ENCODE measurements at places on chromosomes 2 and 18.

DNA sequence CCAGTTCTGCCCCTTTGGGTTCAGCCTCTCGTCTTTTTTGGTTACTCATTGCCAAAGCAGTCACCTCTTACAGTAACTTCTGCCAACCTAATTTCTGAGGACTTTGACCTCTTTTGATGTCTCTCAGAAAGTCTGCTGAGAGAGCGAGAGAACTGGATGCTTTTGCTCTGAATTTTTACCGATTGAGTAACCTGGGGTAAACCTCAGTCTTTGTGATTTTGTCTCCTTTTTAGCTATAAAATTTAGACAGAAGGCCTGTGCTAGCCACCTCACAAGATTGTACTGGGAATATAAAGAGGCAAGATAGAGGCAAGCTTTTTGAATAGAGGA is 34.8 kb upstream of the IL1R1 start:
- DNase-seq = no peak

DNA sequence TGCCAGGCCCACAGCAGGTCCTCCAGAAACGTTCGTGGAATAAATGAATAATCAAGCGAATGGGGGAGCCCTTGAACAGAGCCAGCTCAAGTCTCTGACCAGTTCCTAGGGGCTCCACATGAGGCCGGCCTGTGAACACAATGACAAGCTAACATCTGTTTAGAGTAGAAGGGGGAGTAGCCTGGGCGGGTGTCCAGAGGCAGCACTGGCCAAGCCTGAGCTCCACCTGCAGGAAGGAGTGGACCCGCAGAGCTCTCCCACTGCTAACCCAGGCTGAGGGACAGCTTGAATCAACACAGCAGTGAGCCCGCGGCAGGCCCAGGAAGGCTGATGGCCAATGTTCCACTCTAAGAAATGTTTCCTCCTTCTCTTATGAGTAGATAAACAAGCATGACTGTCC is 234.8 kb upstream of the RAB6C start:
- peak; percentile 25 for DNase-seq

DNA sequence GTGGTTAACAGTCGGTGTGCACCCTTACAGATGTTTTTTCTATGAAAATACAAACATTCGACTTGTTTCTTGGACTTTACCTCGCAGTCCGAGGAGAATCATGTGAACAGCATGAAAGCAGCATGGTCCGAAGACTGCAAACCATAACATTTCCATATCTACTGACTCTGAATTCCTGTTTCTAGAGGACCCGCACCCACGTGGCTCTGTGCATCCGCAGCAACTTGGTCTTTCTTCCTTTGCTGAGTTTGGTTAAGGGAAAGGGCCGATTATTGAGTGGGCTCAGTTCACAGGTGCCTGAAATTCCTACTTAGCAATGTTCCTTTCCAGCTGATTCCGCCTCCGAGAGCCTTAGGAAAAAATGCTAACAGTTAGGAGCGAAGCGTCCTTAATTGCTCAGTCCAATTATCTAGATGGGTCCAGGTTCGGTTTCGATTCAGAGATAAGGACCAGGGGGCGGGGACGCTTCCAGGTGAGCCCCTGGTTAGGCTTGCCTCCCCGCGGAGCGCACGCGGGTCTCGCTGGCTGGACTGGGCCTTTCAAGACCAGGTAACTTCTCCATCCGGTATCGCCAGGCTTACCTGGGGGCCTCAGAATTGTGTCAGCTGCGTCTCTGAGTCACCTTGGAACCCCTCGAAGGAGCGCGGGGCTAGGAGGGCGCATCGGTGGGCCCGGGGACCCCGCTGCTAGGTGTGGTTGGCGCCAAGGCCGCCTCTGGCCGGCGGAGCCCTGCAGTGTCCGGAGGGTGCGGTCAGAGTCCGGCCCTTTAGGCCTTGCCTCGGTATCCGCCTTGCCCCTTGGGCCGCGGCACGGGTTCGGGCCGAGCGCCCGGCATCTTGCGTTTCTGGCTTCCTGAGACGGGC is 1.1 kb upstream of the B3GNT2 start:
- no peak for DNase-seq

DNA sequence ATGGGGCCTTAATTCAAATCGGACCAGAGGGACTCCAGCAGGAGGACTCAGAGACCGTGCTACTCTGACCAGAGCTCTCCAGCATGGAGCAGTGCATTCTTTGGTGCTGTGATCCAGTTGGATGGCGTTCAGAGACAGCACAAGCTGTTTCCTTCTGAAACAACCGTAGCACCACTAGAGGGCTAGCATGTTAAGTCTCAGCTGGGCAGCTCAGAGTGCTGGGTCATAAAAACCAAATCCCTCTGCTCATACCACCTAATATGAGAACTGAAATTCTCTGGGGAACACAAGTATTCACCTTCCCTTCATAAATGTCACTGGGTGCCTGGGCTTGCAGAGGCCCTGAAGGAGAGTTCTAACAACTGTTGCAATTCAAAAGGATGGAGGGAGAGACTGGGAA is 97.7 kb upstream of the TFCP2L1 start:
- DNase-seq = no peak

DNA sequence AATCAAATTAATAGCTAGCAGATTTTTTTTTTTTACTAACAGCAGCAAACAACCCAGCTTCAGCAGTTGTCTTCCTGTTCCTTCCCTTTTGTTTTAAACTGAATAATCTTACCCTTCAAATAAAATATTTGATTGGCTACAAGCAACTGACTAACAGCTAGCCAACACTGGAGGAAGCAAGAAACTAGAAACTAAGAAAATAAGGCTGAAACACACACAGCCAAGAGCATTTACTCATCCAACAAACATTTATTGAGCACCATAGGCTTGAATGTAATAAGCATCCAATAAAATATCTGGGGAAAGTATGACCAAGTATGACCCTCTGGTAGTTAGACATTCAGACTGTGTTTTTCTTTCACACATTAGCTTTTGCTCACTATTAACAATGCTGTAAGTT is 189.2 kb downstream of the CD226 start:
- no peak for DNase-seq

- peak; percentile 39 for DNase-seq
Observed at GRCh38 chr2:112958428-112959108, 19.2 kb upstream of the IL36G start.

DNA sequence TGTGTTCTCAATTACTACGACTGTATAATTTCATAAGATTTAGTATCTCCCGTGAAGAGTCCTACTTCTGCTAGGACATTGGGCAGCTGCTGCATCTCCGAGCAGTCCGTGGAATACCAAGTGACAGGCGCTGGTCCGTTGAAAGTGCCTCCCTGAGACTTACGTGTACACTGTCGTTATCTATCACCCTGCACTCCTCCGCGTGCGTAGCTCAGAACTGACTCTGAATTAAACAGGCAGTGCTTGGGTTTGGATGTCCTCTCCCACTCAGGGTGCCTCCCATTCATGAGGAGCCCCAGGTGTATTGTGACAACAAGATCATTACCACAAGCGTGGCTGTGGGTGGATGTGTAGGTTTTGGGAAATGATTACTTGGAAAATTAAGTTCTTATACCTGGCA is 148.4 kb downstream of the SH3RF3 start:
- DNase-seq = no peak

DNA sequence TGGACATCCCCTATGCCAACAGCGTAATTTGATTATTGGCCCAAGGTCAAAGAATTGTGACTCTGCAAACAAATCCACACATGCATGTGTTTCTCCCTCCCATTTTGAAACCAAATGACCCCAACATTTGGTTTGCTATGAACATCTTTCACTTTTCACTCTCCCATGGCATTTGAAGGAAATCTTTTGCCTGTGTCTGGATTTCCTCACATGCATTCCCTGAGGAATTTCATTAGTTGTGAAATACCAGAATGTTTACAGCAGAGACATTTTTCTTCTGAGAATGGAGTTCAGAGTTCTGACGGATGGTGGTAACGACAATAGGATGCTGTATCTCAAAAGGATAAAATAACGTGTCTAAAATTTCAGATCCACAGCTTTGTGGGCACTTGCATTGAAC is 60.3 kb upstream of the LMAN1 start:
- DNase-seq = no peak

GRCh38 chr2:200509235-200509611 is 645 bp downstream of the KCTD18 start:
- DNase-seq = no peak

DNA sequence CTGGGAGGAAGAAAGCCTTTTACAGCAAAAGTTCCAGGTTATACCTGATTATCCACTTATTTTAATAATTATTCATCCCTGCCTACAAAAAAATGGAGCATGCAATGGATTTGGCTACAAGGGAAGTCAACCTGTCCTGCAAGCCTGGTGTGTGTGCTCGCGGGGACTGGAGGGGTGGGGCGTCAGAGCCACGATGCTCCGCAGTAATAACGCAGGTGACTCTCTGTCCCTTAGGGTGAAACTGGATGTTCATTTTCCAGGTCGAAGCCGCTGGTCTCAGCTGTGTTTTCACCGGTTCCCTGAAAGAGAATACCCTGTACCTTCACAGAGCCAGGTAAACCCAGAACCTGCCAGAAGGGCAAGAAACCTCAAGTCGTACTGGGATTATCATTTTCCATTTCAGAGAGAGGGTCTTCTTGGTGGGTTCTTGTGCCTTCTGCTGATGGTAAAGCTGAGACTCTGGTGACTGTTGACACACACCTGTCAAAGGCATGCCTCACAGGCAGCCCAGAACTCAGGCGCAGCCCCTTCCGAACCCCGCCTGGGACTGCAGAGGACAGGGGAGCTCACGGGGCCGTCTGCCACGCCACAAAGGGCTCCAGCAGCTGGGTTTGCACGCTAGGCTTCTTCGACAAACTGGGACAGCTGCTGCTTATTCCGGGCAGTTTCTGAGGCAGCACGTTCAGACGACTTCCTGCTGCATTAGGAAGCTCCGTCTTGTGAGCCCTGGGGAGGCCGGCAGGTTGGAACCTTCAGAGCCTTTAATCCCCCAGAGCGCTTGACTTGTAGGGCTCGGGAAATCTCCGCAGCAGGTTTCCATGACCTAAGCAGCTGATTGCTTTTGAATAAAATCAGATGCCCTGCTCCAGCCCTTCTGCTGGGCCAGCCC is 58.6 kb downstream of the KCNG2 start:
- DNase-seq = no peak

GRCh38 chr2:187529977-187530721 is 24.1 kb downstream of the TFPI start:
- DNase-seq = no peak

DNA sequence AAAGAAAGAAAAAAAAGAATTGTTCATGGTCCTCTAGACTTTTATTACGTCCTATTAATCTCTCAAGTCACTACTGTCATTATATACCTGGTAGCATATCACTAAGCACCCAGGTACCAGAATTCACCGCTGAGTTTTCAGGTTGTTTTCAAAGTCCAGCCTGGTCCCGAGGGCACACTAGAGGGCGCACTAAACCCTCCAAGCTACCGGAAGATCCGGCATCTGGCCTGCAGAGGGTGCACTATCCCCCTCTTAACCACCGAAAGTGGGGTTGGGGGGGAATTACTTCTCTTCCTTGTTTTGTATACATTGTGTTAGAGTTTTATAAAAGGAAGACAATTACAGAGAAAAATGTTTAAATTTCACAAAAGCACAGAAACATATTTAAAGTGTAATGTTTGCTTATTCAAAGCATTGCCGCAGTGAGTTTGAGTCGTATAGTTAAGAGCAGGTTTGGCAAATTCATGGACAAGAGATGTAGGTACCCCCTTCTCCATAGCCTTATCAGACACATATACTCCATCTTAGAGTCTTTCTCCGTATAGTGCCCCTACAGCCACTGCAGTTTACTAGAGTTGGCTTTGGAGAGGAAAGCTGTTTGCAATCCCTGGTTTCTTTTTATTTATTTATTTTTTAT is 19.2 kb downstream of the MOGAT1 start:
- peak; percentile 60 for DNase-seq

- DNase-seq = no peak
Observed at GRCh38 chr2:40101131-40101575, 322.1 kb upstream of the THUMPD2 start.

- no peak for DNase-seq
Observed at GRCh38 chr2:98565286-98565860, 42.9 kb downstream of the COA5 start.

GRCh38 chr2:237652854-237653253 is 25.5 kb downstream of the LRRFIP1 start:
- DNase-seq = no peak

DNA sequence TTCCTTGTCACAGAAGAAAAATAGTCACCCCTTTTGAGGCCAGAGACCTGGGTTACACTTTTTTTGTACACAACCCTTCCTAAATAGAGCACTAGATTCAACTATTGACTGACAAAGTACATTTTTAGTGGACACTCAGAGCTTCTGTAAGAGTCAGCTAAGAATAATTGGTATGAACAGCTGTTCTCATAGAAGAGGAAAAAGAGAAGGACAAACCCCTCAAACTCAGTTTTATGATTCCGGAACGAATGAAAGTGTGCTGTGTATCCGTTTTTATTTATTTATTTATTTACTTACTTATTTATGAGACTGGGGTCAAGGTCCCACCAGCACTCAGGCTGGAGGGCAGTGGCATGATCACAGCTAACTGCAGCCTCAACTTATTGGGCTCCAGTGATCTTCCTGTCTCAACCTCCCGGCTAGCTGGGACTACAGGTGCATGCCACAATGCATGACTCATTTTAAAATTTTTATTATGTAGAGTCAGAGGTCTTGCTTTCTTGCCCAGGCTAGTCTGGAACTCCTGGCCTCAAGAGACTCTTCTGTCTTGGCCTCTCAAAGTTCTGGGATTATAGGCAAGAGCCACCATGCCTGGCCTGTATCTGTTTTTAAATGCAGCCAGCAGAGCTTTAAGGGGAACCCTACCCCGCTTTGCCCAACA is 36.0 kb upstream of the FZD5 start:
- no peak for DNase-seq

DNA sequence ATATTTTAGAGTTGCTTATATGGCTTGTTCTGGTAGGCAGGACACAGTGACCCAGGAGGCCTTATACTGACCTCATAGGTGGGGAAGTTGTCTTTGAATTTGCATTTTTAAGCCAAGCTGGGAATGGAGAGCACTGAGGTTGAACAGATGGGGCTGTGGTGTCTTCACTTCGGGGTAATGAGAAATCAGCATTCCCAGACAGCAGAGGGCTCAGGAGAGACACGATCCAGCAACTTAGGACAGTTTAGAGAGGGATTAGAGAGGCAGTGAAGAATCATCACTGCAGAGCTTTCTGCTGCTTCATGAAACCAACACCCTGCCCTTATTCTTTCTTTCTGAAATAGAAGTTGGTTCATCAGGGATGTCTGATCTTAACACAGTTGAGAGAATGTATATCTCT is 202.4 kb downstream of the TDRD15 start:
- DNase-seq = no peak

- no peak for DNase-seq
Observed at GRCh38 chr2:37340637-37341036, 3.8 kb upstream of the QPCT start.

- no peak for DNase-seq
Observed at GRCh38 chr2:29601872-29602271, 319.5 kb downstream of the ALK start.

GRCh38 chr2:11824901-11825828 is 78.7 kb downstream of the LPIN1 start:
- no peak for DNase-seq

GRCh38 chr2:28488858-28489575 is 6.8 kb upstream of the PLB1 start:
- DNase-seq = no peak

- DNase-seq = no peak
Observed at GRCh38 chr2:225670111-225670974, 270.8 kb downstream of the NYAP2 start.

Data from NCI-H2029 treated with DMSO at 0.1 percent for 48 hours (cell line).